ENCODE measurements at places on chromosomes 16 and 17. TPM values are rescaled to one million over a fixed set of nuclear protein-coding genes. Genes with fewer than 3 reads are reported as not detected.

DNA sequence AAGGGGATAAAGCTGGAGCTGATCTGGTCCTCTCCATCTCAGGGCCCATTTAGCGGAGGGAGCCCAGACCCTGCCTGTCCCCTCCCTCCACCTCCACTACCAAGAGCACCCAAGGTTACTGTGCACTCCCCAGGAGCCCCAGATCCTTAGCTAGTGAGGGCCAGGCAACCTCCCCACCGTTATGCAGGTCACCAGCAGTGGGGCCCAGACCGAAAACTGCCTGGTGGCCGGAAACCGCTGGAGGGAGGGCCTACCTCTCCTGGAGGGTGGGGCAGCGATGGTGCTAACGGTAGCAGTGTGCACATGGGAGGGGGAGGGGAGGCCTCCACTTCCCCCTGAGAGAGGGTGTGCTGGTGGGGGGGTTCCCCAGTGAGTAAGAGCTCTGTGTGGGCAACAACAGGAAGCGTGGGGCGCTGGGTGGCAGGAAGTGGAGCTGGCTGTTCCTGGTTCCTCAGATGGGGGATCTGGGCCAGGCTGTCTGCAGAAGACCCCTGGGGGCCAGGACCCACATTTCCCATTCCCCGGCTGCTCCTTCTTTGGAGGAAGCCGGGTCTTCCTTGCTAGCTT lies 4.4 kb downstream of the FMNL1 start:
- DNase-seq, result peak; percentile 84

Gene AOC2
- 1.9 TPM for total RNA-seq

- DNase-seq, result no peak
Measured at GRCh38 chr16:68365167-68365817, 54.5 kb downstream of the PRMT7 start.

Gene TEKT1
- not detected for total RNA-seq

Gene ACSM2B
- not detected for total RNA-seq

DNA sequence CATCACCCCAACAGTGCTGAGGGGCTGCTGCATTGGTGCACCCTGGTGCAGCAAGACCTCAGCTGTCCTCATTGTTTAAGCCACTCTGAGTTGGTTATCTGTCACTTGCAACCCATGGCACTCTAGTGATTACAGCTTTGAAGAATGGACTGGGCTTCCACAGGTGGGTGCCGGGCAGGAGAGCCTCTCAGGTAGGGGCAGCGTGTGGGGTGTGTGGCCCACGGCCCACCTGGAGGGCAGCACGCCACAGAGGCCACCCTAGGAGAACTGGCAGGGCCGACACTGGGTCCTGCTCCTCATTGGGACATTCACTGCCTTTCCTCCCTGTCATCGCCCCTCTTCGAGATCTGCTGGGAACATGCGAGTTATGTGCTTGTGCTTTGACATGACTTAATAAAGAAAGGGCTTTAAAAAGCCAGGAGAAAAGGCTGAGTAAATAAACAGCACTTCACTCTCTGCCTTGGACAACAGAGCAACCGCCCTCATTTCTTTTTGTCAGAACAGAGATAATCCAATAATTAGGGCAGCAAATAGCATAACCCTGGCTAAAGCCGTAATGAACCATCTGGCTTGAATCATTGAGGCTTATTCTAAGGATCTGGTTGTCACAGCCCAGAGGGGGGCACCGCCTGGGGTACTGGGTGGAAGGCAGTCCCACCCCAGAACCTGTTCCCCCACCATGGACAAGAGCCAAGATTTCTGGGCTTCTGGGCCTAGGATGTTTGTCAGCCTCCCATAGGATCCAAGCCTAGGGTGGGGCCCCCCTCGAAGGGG lies 3.0 kb downstream of the DOC2B start:
- DNase-seq, result no peak

DNA sequence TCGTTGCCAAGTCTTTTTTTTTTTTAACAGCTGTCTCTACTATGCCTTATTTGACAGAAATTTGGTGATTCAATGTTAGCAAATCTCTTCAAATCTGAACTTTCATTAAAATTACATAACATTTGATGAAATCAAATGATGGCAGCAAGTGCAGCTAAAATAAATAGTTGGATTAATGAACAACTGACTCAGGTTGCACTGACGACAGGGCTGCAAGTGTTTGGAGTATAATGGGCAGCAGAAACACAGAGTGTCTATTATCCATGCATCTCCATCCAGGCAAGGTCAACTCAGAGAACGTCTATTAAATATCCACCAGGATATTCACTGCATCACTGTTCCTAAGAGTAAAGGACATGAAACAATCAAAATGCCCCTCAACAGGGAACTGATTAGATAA lies 109.8 kb downstream of the SLC39A11 start:
- DNase-seq, result no peak

Gene BIRC5
- 0.44 TPM for total RNA-seq

Gene XYLT1
- 33.8 TPM for total RNA-seq

- no peak for DNase-seq
Measured at GRCh38 chr17:77011173-77012011, 129.4 kb upstream of the SEC14L1 start.

GRCh38 chr17:68184141-68184571 lies 63.7 kb upstream of the AMZ2 start:
- DNase-seq, result no peak

Gene SDK2
- total RNA-seq, result 1.4 TPM

GRCh38 chr16:2514333-2515179 lies 804 bp downstream of the ATP6V0C start:
- peak; percentile 45 for DNase-seq

Gene C16orf54
- 172 TPM for total RNA-seq

DNA sequence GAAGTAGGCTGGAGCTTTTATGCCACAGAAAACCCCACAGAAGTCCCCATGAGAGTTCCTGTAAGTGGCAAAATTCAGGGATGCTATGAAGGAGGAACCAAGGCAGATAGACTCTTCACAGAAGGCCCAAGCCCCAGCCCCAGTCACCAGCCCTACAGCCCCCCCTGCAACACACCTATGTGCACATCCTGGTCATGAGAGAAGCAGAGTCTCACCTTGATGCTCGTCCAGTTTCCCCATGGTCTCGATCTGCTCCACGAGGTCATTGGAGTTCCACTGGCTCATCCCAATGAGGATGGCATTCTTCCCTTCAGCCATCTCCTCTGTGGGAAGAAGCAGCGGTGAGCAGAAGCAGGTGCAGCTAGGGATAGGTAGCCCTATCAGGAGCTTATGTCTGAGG lies 31.2 kb downstream of the PITPNM3 start:
- no peak for DNase-seq

Gene ATAD5
- total RNA-seq, result 2.7 TPM

Gene KRT20
- total RNA-seq, result not detected

GRCh38 chr17:8326511-8327302 lies 12.9 kb upstream of the ODF4 start:
- peak; percentile 17 for DNase-seq

- DNase-seq, result no peak
Measured at GRCh38 chr16:3246002-3246401, 10.4 kb downstream of the MEFV start.

DNA sequence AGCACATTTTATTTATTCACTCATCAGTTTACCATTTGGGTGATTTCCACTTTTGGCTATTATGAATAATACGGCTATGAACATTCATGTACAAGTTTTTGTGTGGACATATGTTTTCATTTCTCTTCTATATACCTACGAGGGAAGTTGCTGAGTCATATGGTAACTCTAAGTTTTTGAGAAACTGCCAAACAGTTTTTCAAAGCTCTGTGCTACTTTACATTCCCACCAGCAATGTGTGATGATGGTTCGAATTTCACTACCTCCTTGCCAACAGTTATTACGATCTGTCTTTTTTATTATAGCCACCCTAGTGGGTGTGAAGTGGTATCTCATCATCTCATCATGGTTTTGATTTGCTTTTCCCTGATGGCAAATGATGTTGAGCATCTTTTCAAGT lies 63.7 kb upstream of the MRTFB start:
- DNase-seq, result no peak

DNA sequence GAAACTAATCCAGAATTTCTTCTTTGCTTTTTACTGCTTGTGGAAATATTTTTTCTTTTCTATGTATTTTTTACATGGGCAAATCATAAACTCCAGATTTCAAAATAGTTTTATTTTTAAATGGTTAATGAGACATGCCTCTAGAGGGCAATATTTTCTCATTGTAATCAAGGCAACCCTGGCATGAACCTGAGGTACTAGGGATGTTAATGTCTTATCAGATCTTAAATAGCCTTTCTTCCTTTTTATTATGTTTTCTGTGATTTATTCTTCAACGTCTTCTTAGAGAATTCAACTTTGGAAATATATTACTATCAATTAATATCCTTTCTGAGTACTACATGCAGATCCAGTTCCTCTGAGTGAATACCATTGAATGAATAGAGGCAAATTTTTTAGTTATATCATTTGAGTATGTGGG lies 324.7 kb downstream of the BCAS3 start:
- DNase-seq, result no peak

Gene LUC7L
- total RNA-seq, result 142 TPM

Gene CD300A
- total RNA-seq, result 2.4 TPM

Gene MPP2
- 2.2 TPM for total RNA-seq

DNA sequence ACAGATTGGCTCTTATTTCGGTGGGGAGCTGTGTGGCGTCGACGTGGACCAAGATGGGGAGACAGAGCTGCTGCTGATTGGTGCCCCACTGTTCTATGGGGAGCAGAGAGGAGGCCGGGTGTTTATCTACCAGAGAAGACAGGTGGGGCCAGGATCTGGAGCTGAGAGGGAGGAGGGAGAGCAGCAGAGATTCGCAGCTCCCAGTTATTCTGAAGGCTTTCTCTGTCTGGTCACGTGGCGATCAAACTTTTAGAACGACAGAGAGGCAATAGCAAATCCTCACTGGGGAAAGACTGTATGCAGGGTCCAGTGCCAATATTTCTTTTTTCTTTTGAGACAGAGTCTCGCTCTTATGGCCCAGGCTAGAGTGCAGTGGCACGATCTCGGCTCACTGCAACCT lies 22.2 kb downstream of the ITGAL start:
- no peak for DNase-seq

GRCh38 chr17:81905424-81905875 lies 3.4 kb downstream of the NPB start:
- DNase-seq, result no peak

DNA sequence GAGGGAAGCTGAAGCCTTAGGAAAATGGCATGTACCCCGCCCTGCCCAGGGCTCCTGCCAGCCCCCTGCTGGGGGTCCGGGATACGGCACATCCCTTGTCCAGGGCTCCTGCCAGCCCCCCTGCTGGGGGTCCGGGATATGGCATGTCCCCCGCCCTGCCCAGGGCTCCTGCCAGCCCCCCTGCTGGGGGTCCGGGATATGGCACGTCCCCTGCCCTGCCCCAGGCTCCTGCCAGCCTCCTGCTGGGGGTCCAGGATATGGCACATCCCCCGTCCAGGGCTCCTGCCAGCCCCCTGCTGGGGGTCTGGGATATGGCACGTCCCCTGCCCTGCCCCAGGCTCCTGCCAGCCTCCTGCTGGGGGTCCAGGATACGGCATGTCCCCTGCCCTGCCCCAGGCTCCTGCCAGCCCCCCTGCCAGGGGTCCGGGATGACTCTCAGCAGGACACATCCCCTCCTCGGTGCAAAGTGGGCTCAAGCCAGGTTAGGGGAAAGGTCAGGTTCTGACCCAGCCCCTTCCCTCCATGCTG lies 43.2 kb downstream of the RPH3AL start:
- DNase-seq, result no peak

GRCh38 chr17:50447870-50448595 lies 20.6 kb downstream of the CHAD start:
- DNase-seq, result no peak

- DNase-seq, result no peak
Measured at GRCh38 chr16:49469930-49470451, 96.4 kb downstream of the C16orf78 start.

Gene MARVELD3
- total RNA-seq, result not detected

GRCh38 chr17:18185391-18185790 lies 1.8 kb downstream of the ALKBH5 start:
- no peak for DNase-seq
